Uterus (tissue), 4 donors: ENCODE measurements at places on chromosomes 16 and 17. TPM values are rescaled to one million over a fixed set of nuclear protein-coding genes. Genes with fewer than 3 reads are reported as not detected.
A peak's percentile ranks its signal among the peaks of the same experiment; 100 is the strongest.

DNA sequence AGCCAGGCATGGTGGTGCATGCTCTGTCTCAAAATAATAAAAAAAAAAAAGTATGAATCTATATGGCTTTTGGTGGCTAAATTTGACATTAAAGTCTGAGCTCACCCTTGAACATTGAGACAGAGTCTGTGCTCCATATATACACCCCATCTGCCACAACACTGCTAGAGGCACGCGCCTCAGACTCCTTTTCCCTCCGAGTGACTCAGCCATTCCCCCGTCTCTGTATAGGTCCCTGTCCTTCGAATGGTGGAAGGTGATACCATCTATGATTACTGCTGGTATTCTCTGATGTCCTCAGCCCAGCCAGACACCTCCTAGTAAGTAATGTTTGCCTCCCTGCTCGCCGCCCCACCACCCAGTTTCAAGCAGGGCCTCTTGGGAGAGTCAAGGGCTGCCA is 4.5 kb upstream of the EFNB3 start:
- DNase-seq: no peak

DNA sequence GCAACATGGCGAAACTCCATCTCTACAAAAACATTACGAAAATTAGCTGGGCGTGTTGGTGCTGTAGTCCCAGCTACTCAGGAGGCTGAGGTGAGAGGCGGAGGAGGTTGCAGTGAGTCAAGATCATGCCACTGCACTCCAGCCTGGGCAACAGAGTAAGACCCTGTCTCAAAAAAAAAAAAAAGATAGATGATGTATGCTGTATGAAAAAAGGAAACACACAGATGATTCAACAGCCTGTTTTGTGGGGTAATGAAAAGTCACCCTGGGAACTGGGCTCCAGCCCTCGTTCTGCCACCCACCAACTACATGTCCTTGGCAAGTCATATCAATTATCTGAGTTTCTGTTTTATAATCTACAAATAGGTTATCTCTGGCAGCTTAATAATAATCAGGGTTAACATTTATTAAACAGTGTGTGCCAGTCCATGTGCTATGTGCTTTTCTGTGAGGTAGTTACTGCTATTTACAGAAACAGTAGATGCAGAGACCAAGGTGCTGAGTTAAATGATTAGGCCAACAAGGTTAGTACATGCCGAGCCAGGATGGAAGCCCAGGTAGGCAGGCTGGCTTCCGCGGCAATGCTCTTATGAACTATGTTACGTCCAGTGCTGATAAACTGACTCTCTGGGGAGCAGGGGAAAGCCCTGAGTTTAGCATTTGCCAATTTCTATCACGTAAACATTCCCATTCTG is 1.1 kb downstream of the G6PC1 start:
- DNase-seq: no peak

DNA sequence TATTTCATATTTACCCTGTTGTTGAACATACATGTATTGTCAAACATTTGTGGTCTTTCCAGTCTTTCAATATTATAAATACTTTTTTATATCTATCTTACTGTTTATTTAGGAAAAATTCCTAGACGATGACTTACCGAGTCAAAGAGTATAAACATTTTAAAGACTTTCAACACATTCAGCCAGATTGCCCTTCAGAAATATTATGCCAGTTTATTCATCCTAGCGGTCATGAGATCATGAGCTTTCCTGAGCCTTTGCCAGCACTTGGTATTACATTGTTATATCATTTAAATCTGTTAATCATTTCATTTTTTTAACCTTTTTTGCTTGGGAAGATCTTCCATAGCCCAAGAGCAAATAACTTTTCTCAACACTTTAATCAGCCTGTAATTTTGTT is 197.4 kb downstream of the SPECC1 start:
- DNase-seq: no peak

GRCh38 chr16:82452004-82452756 is 174.6 kb upstream of the CDH13 start:
- DNase-seq: no peak

- DNase-seq: no peak
Measured at GRCh38 chr17:74759941-74760340, 11.5 kb downstream of the NHERF1 start.

DNA sequence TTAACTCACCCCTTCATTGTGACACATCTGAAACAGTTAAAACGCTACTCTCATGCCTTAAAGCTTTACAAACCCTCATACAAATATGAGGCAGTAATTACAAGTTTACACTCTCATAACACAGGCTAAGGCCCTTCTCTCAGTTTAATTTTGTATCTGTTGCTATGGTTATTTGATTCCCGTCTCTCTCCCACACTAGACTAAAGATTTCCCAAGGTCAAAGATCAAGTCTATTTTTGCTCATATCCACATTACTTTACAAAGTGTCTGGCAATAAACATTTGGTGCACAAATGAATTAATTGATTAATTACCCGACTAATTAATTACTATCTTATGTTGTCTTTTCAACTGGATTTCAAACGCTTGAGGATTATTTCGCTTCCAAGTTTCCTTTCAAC is 86.4 kb upstream of the MYOCD start:
- DNase-seq: no peak

Gene RNF157
- total RNA-seq: 1.4 TPM

DNA sequence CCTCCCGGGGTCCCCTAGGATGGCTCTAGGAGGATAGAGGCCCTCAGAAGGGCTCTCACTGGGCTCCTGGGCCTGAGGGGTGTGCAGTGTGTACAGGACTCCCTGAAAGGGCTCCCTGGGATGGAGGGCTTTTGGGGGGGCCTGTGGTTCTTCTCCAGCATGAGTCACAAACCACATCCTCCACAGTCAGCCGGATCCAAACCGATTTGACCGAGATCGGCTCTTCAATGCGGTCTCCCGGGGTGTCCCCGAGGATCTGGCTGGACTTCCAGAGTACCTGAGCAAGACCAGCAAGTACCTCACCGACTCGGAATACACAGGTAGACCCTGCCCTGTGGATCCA is 4.5 kb downstream of the TRPV2 start:
- no peak for DNase-seq

Gene PITPNM3
- 7.2 TPM for total RNA-seq

Gene CENPX
- 38.9 TPM for total RNA-seq

- DNase-seq: peak; percentile 61
Measured at GRCh38 chr17:8673612-8674011, 43.1 kb upstream of the MYH10 start.

DNA sequence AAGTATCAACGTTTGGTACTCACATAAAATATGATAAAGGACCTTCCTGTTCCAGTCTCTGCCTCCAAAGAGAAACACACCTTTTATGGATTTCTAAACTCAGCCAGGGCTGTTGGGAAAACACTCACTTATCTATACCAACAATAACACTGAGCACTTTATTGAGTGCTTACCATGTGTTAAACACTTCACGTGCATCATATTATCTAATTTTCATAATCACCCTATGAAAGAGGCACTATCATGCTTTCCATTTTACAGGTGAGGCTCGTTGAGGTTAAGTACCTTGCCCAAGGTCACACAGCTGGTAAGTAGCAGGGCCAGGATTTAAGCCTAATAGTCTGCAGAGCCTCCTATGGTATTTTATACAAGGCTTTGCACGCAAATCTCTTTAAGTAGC is 251.5 kb upstream of the SOX9 start:
- DNase-seq: no peak

Gene CES4A
- total RNA-seq: 2.8 TPM

GRCh38 chr16:3112058-3112880 is at the start of gene ZNF205:
TSS of gene ZNF205 (plus strand) at chr16:3112586. CDS start at chr16:3113431, 845 bp downstream.
- peak; percentile 70 for DNase-seq

GRCh38 chr17:42872251-42872965 is 21.4 kb downstream of the AOC3 start:
- no peak for DNase-seq

Gene ARHGDIA
- 31.2 TPM for total RNA-seq

DNA sequence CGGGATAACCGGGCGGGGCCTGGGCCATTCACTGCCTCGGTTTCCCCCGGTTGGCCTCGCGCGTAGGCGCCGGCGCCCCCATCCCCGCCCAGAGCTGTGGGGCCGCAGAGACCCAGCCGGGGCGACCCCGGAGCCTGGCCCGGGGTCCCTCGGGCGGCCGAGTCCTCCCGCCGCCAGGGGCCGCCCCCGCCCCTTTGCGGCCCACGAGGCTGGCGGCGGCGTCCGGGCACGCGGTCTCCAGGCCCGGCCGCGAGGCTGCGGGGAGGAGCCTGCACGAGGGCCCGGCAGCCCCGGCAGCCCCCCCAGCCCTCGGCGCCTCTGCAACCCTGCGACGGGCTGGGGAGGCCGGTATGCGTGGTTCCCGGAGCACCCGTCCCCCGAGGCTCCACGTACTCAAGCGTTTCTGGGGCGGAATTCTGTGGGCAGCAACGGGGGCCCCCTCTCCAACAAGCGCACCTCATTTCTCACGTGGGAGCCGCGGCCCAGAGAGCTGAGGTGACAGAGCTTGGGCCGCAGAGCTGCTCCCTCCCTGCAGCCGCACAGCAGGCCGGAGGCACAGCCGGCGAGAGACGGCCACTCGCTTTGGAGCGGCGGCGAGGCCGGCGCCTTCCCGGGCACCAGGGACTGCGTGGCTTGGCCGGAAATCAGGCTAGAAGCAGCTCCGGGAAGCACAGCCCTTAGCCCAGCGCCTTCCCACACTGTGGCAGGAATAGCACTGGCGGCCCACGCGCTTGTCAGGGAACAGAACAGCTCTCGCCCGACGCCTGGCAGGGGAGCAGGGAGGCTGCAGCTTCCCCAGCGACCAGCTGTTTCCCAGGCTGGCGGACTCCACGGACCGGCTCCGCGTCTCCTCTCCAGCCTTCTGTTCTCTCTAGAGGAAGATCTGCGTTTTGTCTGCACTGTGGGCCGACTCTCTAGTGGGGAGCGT is 867 bp upstream of the LIMD2 start:
- DNase-seq: peak; percentile 56

Gene NKD1
- 48.1 TPM for total RNA-seq

Gene OTOP2
- total RNA-seq: not detected

DNA sequence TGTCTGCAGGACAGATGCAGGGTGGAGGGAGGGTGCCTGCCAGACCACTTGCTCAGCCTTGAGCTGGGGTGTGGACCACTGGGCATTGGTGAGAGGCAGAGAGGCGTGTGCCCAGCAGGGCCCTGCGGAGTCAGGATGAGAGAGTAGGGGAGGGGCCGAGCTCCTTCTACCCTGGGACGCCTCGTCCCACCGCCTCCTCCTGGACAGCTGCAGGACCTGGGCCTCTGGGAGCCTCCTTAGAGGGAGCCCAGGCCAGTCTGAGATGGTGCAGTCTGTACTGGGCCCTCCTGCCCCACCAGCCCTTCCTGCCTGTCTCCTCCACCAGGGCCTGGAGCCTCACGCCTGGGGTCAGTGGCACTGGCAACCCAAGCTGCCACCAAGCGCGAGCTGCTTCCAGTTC is 35.9 kb upstream of the ACSF3 start:
- DNase-seq: no peak

DNA sequence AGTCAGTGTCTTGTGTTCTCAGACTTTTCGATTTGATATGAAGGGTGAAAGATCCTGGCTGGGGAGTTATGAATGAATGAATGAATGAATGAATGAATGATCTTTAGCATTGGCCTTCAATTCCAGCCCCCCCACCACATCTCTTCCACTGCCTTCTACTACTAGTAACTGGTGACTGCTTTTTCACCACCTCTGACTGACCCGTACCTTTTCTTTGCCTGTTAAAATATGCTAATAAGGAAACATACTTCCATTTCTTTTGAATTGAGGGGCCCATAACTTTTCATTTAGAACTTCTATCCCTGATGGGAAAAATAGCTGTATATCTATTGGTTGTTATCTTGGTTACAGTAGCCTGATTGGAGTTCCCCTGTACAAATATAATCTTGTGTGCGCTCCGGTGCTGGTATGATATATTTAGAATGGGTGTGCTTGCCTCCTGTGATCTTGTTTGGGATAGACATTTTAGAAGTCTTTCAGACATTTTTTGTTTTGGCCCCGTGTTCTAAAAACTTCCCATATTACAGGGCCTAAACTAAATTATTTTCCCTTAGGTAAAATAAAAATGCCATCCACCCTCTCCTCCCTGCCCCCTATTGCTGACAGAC is 3.4 kb downstream of the LYRM1 start:
- no peak for DNase-seq

DNA sequence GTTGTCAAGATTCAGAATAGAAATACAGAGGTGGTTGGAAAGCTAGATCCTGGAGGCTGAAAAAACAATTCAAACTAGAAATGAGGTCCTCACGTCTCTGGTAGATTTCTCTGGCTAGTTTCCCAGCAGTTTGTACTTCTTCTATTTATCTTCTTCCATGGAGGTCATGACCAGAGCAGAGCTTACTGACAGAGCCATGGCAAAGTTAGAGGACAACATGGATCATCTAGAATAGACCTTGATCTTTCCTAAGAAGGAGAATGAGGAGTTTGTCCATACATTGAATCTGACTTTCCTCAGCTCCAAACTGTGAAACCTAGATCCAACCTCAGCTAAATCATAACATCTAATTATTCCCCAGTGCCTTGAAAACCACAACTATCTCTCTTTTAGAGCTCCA is 900.8 kb upstream of the GOT2 start:
- DNase-seq: no peak

Gene HS3ST4
- total RNA-seq: not detected

- no peak for DNase-seq
Measured at GRCh38 chr16:57585051-57585687, 42.7 kb downstream of the ADGRG5 start.
